ENCODE measurements at places on chromosomes 4 and X.

DNA sequence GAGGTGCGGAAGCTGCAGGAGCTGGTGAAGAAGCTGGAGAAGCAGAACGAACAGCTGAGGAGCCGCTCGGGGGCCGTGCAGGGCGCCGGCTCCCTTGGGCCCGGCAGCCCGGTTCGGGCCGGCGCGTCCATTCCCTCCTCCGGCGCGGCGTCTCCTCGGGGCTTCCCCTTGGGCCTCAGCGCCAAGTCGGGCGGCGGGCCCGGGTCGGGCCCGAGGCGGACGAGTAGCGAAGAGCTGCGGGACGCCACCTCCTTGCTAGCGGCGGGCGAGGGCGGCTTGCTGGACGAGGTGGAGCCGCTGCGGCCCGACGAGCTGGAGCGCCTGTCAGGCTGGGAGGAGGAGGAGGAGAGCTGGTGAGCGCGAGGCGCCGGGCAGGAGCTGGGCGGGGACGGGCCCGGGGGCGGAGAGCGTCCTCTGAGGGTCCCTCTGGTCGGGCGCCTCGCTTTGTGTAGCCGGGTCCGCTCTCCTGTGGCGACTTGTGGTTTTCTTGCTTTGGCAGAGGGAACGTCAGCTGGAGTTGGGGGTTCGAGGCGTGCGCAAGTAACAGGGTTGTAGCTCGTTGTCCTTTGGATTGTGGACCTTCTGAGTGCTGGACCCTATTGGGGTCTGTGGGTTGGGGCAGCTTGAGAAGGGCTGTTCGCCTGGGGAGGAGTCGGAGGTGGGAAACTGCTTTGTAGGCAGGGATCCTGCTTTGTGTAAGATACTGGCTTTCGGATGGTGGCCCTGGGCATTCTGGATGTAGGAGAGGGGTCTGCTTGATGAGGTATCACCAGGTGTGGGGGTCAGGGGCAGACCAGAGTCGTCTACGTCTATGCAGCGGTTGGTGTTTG lies 662 bp downstream of the SLAIN2 start:
- H3K4me1 ChIP-seq, result peaks cover 23% of the 10 kb centered on the region
- peak overlapping the region; percentile 94 for H3K27ac ChIP-seq
- no peaks in the 10 kb centered on the region for H3K36me3 ChIP-seq
- no peak for DNase-seq
- H3K27me3 ChIP-seq, result no peaks in the 10 kb centered on the region

- no peak overlapping the region for H3K4me3 ChIP-seq
- DNase-seq, result peak; percentile 44
- H3K4me1 ChIP-seq, result peaks cover 58% of the 10 kb centered on the region
- H3K27me3 ChIP-seq, result no peaks in the 10 kb centered on the region
These were observed 4.6 kb downstream of the RAB33A start for GRCh38 chrX:130176354-130176776.

- H3K4me3 ChIP-seq, result no peak overlapping the region
- no peak overlapping the region for H3K27ac ChIP-seq
- no peaks in the 10 kb centered on the region for H3K4me1 ChIP-seq
- H3K36me3 ChIP-seq, result no peaks in the 10 kb centered on the region
- DNase-seq, result no peak
These were observed 283.2 kb upstream of the CPEB2 start for GRCh38 chr4:14719053-14719452.

- no peak overlapping the region for H3K27ac ChIP-seq
- DNase-seq, result no peak
- H3K27me3 ChIP-seq, result no peaks in the 10 kb centered on the region
These were observed 250.5 kb downstream of the TLL1 start for GRCh38 chr4:166123546-166123945.

DNA sequence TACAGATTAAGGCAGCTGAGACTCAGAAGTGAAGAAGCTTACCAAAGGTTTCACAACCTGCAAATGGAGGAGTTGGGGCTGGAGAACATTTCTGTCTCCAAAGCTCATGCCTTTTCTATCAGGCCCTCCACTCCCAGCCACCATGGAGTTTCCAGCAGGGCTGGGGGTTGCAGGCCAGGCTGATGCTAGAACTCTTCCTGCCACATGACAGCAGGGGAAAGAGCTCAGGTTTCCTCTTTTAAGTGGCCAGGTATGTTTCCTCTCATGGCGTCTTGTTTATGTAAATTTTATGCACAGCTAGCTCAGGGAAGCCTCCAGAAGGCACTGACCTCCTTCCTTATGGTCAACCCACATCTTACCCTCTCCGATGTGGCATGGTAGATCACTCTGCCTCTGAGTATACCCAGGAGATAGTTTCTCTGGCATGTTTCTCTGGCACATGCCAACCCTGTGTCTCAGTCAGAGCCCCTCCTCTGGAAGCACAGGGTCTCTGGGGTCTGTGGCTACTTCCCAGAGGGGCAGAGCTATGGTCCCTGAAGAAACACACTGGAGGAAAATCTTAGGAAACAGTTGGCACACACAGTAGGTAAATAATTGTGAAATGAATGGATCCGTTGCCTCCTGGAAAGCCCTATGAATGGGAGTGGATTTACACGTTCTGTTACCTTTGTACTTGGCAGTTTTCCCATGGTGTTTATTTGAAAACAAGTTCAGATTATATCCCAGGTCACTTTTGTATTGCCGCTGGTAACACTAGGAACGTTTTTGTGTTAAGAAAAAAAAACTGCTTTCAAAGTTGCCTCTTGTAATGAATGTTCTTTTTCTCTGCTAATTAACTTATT lies 28.9 kb downstream of the PDK3 start:
- H3K27ac ChIP-seq, result no peak overlapping the region
- DNase-seq, result no peak
- no peaks in the 10 kb centered on the region for H3K27me3 ChIP-seq
- no peak overlapping the region for H3K4me3 ChIP-seq
- H3K4me1 ChIP-seq, result peaks cover 7% of the 10 kb centered on the region

GRCh38 chr4:98710831-98711230 lies 52.4 kb upstream of the TSPAN5 start:
- no peak overlapping the region for H3K27ac ChIP-seq
- H3K4me1 ChIP-seq, result no peaks in the 10 kb centered on the region
- H3K27me3 ChIP-seq, result no peaks in the 10 kb centered on the region

DNA sequence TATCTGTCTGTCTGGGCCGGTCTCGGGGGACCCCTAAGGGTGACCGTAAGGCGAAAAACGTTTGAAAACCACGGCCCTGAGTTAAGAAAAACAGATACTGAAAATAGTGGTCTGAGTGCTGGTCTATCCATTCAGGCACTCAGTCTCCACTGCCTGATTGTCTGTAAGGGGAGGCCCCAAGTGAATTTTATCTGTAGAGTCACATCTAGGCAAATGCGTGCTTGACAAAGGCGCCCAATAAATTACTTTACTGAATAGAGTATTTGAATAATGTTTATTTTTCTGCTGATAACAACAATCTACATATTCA lies 465 bp downstream of the HNRNPH2 start:
- peaks cover 34% of the 10 kb centered on the region for H3K4me1 ChIP-seq
- DNase-seq, result no peak
- no peaks in the 10 kb centered on the region for H3K27me3 ChIP-seq
- peak overlapping the region; percentile 75 for H3K4me3 ChIP-seq
- H3K36me3 ChIP-seq, result peaks cover 1% of the 10 kb centered on the region

All from B cell (primary cell).